ENCODE measurements at places on chromosomes 1 and 21.

DNA sequence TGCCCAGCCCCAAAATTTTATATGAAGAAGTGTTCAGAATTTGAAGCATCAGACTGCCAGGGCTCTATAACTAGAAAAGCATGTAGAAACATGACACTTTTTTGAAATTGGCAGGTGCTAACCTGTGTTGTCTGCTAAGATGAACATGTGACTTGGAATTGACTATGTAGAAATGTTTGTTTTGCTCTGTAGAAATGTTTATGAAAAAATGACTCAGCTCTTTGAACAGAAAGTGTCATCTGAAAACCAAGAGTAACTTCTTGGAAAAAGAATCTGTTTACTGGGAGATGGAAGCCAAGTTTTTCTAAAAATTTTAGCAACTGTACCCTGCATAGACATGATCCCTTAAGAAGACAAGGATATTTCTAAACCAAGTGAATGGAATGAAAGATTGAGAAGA, 59.2 kb downstream of the LHX9 start:
- no peak for DNase-seq

DNA sequence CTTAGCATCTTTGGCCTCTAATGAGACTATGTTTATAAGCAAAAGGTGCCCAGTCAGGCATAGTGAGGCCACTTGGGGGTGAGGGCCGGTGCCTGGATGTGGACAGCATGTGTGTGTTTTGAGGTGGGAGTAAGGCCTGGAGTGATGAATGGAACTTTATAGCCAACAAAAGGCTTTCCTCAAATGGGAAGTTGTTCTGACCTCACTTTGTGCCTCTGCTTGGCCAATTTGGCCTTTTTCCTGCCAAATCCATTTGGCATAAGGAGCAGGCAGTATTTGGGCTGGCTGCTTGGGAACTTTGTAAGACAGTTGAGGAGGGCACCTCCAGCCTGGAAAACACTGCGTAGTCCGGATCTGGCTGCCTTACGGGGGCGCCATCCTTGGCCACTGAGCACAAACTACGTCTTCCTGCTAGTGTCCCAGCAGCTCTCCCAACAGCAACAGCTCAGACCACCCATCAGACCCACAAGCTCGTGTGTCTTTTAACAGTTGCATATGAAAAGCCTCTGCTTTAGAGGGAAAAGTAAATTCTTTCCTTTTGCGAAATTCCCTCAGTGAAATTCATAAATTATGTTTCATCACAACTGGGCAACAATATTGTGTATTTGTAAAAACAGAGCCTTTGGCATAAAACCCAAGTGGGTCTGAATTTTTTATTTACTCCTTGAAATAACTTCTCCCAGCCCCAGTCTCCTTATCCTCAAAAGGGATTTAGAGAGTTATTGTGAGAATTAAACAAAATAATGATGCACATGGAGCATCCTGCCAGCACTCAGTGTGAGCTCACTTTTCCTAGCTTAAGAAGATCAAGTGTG, 322.9 kb downstream of the DISC1 start:
- DNase-seq: peak; percentile 92

DNA sequence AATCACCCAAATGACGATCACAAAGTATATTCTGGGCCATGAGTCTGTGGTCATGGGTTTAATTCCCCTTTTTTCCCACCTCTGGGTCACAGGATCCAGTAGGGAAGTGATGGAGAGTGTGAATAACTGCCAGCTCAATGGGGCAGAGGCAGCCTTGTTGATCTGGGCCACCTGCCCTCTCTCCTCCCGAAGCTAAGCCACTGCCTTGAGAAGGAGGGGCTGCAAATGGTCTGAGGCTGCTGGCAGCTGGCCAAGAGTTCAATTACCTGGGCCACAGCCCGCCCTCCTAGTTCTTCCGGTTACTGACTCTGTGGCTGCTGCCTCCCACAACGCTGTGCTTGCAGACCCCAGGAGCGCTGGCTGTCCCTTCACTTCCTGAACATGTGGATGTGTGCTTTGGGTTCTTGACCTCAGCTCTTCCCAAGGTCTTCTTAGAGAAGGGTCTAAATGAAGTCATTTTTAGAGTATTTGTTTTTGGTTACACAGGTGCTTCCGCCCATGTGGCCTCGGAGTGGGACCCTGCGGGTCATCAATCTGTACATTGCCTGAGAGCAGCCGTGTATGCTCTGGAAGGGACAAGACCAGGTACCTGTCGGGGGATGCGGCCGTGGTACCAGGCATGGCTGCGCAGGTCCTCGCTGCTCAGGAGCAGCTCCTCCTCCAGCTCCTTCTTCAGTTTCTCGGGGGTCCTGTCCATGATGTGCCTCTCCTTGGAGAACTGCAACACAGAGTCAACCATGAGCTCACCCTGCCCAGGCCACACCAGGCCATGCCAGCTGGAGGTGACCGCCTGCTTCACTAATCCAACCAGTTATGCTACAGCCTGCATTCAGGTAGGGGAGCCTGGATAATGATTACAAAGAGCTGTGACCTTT, 89.7 kb downstream of the BCAR3 start:
- DNase-seq: no peak

DNA sequence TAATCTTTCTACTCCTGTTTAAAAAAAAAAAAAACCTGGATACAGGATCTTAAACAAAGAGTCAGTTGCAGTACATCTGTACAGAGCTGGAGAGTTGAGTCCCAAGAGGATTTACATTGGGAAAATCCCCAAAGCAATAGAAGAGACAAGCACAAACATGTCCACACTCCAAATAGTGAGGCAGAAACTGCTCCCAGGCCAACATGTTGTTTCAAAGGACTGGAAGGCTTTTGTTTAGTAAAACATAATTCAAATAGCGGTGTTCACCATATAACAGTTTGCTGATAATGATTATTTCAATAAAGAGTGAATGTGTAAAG, 425.4 kb downstream of the ADGRL2 start:
- no peak for DNase-seq

GRCh38 chr1:210739627-210740026, 394.3 kb downstream of the KCNH1 start:
- DNase-seq: no peak

GRCh38 chr1:101497881-101498559, 261.2 kb downstream of the S1PR1 start:
- no peak for DNase-seq

GRCh38 chr1:157948312-157949073, 45.0 kb upstream of the KIRREL1 start:
- DNase-seq: peak; percentile 54

DNA sequence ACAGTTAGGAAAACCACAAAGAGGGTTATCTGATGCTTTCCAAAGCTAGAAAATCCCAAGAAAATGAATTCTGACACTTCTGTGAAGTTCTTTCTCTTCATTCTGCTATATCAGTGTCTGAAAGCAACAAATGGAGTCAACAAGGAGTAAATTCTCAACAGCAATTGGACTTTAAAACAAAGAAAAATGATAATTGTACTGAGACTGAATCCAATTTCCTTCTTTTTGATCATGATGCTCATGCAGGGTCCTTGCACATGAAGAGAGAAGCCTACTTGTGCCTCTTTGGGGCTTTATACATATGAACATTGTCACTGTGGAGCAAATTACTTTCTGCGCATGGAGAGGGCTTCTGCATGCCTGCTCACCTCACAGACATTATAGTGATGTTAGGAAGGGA, at the start of gene OR10J5:
TSS of gene OR10J5 (minus strand) at position 101 of the 400 bp plus-strand sequence. CDS start at position 101, 0 bp downstream.
- DNase-seq: no peak

- no peak for DNase-seq
These were observed 49.5 kb downstream of the NEK7 start for GRCh38 chr1:198206292-198206691.

DNA sequence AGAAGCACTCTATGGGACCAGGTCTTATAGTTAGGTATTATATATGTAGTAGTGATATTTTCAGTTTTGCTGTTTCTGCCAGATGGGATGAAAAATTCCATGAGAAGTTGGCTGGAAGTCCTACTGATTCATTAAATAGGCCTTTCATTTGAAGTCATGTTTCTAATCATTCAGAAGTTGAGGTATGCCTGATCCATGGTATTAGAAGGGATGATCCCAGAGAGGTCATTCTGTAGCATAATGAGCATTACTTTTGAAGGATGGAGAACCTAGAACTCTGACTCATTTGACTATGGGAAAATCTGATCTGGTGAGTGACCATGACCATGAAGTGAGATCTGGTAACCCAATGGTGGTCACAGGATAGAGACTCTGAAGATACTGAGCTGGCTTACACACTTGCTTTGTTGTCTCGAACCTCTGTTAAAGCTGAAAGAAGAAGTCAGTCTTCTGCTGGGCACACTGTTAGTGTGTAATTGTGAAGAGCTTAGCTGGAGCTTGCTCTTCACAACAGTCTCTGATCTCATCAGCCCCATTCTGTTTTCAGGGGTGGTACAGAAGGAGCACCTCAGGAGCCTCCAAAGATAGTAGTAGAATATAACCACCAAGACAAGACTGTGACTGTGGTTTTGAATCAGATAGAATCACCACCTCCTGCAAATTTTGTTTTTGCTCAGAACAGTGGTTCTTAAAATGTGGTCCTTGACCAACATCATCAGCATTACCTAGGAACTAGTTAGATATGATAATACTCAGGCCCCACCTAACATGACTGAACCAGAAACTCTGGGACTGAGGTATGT, 9.0 kb downstream of the MGST3 start:
- no peak for DNase-seq

- no peak for DNase-seq
These were observed 1.4 kb downstream of the ESRRG start for GRCh38 chr1:216721863-216722262.

- DNase-seq: no peak
These were observed 47.2 kb upstream of the ERRFI1 start for GRCh38 chr1:8073112-8073855.

DNA sequence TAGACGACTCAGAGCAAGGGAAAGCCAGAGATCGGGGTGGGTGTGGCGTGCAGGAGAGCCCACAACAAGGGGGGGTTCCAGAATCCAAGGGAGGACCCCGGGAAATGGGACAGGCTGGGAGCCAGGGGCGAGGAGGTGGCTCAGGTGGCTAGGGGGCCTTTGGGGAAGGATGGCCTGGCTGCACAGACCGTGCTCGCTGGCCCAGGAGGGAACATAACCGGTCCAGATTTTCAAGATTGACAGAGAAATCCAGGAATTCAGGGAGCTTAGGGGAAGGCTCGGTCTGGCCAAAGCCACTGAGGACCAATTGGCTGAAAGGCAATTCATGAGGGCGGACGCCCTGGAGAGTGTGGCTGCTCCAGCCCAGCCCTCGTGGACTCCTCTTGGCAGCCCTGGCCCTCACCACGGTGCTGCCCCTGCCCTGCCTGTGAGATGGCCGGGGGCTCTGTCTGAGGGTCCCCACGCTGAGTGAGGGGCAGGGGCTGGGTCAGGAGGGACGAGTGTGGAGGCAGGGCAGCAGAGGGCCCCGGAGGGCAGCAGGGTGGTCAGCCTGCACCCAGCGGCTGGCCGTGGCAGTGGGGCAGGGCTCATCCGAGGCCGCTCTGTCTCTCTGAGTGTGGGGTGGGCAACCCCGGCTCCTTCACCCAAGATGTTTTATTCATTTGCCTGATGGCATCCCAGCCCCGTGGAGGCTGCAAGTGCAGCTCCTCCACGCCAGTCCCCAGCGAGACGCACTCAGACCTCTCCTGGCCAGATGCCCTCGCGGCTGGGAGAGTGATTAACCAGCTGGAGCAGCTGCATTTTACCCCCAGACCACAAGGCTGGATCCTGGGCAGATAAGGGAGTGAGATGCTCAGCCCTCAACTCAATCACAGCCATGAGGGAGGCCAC, 5.6 kb upstream of the LRRC3 start:
- DNase-seq: no peak

DNA sequence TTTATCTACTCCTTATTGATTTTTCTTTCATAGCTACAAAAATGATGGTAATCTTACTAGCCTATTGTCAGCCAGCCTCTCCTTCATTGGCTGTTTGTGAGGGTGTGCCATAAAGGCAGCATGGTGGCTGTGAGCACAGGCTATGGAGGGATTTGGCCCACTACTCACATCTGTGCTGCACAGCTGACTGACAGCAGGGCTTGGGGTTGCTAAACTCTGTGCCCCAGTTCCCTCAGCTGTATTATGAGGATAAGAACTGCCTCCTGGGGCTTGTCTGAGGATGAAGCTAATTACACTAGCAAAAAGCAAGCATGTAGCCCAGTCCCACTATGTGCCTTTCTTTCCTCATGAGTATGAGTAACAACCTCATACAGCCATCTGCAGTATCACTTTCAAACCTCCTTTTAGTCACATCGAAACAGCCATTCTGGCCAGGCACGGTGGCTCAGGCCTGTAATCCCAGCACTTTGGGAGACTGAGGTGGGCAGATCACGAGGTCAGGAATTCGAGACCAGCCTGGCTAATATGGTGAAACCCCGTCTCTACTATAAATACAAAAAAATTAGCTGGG, 66.2 kb downstream of the COQ8A start:
- no peak for DNase-seq

GRCh38 chr1:169925505-169926482, 32.1 kb upstream of the SCYL3 start:
- no peak for DNase-seq

DNA sequence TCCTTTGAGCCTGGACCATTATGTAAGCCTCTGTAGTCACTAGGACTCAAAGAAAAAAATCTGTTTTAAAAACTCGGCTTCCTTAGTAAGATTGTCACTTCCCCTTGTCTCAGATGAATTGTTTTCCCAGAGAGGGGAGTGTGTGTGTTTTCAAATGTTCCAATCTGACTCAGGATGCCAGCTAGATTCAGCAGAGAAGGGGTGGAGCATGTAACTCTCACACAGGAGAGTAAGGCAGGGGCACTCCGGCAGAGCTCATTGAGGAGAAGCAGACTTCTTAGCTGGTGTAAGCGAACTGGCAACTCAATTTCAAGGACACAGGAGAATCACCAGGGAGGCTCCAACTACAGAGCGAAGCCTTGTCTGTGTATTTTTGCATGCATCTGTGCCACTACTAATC, 623.2 kb downstream of the LMO4 start:
- no peak for DNase-seq

- no peak for DNase-seq
These were observed 22.4 kb upstream of the DR1 start for GRCh38 chr1:93323185-93323820.

- no peak for DNase-seq
These were observed 104.3 kb upstream of the ADAR start for GRCh38 chr1:154712166-154712810.

GRCh38 chr1:206803221-206803730, 31.0 kb upstream of the IL10 start:
- DNase-seq: no peak

- DNase-seq: no peak
These were observed 51.5 kb downstream of the DMRTA2 start for GRCh38 chr1:50371749-50372148.

DNA sequence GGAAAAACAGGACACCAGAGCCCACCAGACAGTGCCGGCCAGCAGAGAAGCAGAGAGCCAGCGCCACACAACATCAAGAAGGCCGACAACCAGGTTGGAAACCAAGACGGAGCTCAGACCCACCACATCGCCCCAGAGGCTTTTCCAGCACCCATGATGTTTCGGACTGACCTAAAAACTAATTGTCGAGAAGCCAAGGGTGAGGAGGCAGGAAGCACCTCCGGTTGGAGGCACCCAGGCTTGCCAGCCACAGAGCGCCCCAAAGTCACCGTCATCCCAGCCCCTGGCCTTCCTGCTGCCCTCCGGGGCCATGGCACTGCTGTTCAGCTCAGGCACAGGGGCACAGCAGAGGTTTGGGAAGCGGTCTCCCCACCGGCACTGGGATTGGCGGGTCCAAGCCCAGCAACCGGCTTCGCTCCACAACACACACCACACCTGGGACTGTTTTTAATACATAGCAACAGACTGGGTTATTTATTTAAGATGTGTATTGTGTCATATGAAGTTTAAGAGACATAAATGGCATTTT, 67.2 kb downstream of the SLC37A1 start:
- no peak for DNase-seq
